ENCODE measurements at places on chromosomes 7 and 10. TPM values are rescaled to one million over a fixed set of nuclear protein-coding genes. Genes with fewer than 3 reads are reported as not detected.
A peak's percentile ranks its signal among the peaks of the same experiment; 100 is the strongest.

- DNase-seq, result no peak
- H3K4me3 ChIP-seq, result no peak overlapping the region
- no peaks in the 10 kb centered on the region for H3K36me3 ChIP-seq
- no peaks in the 10 kb centered on the region for H3K4me1 ChIP-seq
These were observed 24.4 kb downstream of the C10orf90 start for GRCh38 chr10:126646110-126646509.

GRCh38 chr7:22361795-22362194 is 4.8 kb upstream of the RAPGEF5 start:
- no peak overlapping the region for H3K27ac ChIP-seq
- H3K4me3 ChIP-seq, result no peak overlapping the region
- DNase-seq, result no peak
- peaks cover 8% of the 10 kb centered on the region for H3K4me1 ChIP-seq
- H3K27me3 ChIP-seq, result peaks cover 28% of the 10 kb centered on the region

DNA sequence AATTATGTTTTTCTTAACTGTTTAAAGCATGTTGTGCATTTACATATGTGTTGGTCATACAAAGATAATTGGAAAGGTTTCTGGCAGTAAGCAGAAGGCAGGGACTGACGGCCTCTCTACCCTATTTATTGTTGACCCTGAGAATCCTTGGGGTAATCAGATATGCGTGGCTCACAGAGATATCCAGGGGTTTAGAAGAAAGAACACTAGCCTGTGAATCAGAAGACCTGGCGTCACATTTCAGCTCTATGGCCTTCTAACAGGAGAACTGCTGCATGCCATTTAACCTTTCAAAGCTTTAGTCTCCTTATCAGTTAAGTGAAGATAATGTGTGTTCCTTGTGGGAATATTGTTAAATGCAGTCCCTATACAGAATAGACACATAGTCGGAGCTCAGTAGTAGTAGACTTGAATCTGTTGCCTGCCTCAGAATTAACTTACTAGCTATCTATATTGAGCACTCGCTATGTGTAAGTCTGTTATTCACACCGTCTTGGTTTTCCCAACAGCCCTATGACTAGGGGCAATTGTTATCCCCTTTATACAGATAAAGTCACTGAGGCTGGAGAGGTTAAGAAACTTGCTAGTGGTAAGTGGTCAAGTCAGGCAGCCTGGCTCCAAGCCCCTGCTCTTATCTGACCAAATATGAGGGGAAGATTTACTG is 129.6 kb upstream of the ANKRD1 start:
- H3K4me3 ChIP-seq, result no peak overlapping the region
- H3K27me3 ChIP-seq, result peaks cover 3% of the 10 kb centered on the region
- no peak for DNase-seq
- H3K4me1 ChIP-seq, result peaks cover 10% of the 10 kb centered on the region
- no peaks in the 10 kb centered on the region for H3K36me3 ChIP-seq

DNA sequence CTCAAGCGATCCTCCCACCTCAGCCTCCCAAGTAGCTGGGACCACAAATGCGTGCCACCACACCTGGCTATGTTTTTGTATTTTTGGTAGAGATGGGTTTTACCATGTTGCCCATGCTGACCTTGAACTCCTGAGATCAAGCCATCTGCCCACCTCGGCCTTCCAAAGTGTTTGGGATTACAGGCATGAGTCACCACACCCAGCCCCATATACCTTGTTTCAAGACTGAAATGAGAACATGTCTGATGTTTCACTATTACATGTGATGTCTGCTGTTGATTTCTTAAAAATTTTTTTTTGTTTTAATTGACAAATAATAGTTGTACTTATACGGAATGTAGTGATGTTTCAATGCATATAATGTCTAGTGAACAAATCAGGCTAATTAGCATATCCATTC is 14.5 kb downstream of the KLHL7 start:
- peaks cover 4% of the 10 kb centered on the region for H3K4me1 ChIP-seq
- no peaks in the 10 kb centered on the region for H3K27me3 ChIP-seq

DNA sequence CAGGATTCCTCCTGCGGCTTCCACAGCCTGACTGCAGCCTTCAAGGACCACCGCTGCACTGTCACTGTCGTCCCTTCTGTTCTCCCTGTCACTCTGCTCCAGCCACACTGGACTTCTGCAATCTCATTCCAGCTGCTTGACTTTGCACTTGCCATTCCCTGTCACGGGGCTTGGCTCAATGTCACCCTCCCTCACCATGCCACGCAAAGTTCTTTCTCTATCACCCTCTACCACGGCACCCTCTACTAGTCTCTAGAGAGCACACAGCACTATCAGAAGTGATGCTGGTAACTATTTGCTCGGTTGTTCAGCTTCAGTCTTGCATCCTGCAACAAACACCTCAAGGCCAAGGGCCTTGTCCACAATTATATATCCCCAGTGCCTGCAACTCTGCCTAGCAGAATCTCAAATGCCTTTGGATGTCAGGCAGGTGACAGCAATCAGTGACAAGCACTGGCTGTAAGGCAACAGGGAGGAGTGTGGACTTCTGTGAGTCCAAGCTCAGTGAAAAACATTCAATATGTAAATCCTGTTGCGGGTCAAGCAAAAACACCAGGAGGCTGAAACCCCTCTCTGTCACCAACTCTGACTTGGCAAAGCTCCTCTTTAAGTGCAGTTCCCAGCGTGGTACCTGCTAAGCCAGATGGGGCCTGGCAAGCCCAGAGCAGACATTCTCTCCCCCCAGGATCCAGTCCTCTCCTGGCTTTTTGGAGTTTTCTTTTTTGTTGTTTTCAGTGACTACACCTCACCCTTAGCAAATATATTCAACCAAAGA is 259.9 kb downstream of the FGFR2 start:
- no peaks in the 10 kb centered on the region for H3K36me3 ChIP-seq
- DNase-seq, result no peak
- peak overlapping the region; percentile 6 for H3K4me3 ChIP-seq
- peak overlapping the region; percentile 76 for H3K27ac ChIP-seq
- H3K27me3 ChIP-seq, result no peaks in the 10 kb centered on the region

GRCh38 chr7:136230210-136230609 is 253.1 kb upstream of the MTPN start:
- DNase-seq, result no peak
- H3K27me3 ChIP-seq, result no peaks in the 10 kb centered on the region
- H3K27ac ChIP-seq, result no peak overlapping the region
- no peak overlapping the region for H3K4me3 ChIP-seq
- no peaks in the 10 kb centered on the region for H3K36me3 ChIP-seq

DNA sequence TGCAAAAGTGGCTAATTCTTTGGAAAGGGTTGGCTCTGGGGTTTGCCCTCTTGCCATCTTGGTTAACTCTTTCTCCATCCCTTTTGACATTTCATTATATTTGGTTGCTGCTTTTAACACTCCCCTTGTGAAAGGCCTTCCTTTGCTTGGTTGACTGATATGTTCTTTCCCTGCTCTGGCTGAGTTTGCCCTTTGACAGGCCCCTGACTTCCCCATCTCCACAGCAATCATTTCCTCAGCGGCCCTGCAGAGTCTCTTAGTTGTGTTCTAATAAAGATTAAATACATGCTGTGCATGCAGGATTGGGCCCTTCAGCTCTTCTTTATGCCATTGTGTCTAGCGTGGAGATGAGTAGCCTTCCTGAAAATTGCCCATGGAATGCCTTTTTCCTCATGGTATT is 84.5 kb upstream of the CSTF2T start:
- H3K36me3 ChIP-seq, result no peaks in the 10 kb centered on the region
- DNase-seq, result no peak
- no peak overlapping the region for H3K4me3 ChIP-seq
- H3K4me1 ChIP-seq, result peaks cover 3% of the 10 kb centered on the region
- no peak overlapping the region for H3K27ac ChIP-seq

GRCh38 chr10:44389556-44389955 is 4.7 kb upstream of the CXCL12 start:
- peaks cover 4% of the 10 kb centered on the region for H3K4me1 ChIP-seq
- H3K27me3 ChIP-seq, result peaks cover 39% of the 10 kb centered on the region
- no peaks in the 10 kb centered on the region for H3K36me3 ChIP-seq
- no peak for DNase-seq

The DYNC1I1 gene
- 2.6 TPM for total RNA-seq

The STYXL1 gene
- total RNA-seq, result 48.5 TPM

The PTN gene
- 3.1 TPM for total RNA-seq

The HPSE2 gene
- 0.10 TPM for total RNA-seq

The GNAT3 gene
- not detected for total RNA-seq

Measured in progenitor cell of endocrine pancreas (in vitro differentiated cells).